Posterior cingulate gyrus (tissue), 11 donors: ENCODE measurements at places on chromosomes 3 and 15.

DNA sequence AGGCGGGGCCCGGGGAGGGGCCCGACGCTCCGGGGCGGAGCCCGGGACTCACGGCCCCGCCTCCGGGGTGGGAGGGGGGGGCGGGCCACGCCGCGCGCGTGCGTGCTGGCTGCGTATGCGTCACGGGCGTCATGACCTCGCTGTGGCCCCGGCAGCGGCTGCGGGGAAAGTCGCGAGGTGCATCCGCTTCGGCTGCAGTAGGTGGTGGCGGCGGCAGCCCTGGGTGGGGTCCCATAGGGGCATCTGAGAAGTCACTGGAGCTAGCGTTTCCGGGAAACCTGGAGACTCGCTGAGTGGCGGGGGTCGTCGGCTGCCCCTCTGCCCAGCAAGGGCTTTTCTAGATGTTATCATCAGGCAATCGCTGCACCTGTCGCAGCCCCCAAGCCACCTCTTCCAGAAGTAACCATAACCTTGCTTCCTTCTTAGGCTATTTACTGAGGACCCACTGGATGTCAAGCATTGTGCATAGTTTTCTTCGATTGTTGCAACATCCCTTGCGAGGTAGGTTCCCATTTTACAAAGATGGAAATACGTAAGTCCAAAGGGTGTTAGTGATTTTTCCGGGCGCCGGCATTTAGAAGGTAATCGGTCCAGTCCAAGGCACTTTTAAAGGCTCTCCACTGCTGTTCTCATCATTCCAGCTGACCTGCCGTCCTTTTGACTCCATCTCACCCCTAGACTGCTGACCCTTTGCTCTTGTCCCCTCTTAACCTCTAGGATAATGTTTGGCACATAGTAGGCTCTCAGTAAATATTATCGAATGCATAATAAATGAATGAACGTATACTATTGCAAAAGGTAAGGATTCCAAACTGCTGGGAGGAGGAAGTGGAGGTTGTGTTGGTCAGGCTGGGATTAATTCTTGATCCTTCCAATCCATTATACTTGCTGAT, at the start of gene GDPGP1:
Gene GDPGP1 (plus strand): TSS at position 114 of the 893 bp plus-strand sequence. CDS start 6,700 bp downstream, outside the sequence.
- DNase-seq: no peak

DNA sequence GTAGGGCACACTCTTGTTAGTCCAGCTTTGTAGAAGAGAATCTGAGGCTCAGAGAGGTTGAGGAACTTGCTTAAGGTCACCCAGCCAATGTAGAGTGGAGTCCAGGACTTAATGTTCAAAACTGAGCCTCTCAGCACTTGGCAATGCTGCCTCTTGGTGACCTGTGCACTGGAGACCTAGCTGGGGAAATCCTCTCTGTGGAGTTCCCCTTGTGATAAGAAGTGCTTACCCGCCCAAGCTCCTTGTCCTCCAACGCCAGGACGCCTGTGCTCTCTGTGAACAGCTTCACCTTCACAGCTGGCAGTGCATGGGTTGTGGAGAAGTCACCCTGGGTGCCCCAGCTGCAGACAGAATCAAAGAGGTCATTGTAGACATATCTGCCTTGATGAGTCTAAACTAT, 219.1 kb upstream of the FEZF2 start:
- no peak for DNase-seq

- DNase-seq: no peak
Observed at GRCh38 chr15:64285150-64285549, 70.8 kb downstream of the CSNK1G1 start.

- no peak for DNase-seq
Observed at GRCh38 chr3:36591959-36592358, 172.4 kb downstream of the DCLK3 start.

- DNase-seq: no peak
Observed at GRCh38 chr3:4752201-4753072, 226.8 kb upstream of the BHLHE40 start.

GRCh38 chr3:108838436-108838835, 15.8 kb downstream of the TRAT1 start:
- no peak for DNase-seq

- DNase-seq: no peak
Observed at GRCh38 chr15:22874256-22874655, 35.8 kb downstream of the NIPA2 start.

DNA sequence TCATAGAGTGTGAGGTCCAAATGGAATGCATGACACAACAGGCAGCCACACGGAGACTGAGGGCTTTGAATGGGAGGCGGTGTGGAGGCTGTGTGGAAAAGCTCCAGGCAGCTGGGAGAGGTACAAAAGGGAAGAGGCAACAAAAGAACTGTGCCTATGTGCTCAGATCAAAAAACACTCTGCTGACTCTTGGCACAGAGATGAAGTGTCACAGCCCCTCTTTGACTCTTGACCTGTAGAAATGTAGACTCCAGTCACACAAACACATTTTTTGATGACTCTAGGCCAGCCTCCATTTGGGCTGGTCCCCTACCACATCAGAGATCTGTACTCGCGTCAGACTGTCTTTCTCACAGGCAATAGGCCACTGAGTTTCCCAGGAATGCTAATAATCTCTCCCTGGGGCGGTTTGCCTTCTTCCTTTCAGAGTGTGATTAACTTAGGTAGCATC, 456.0 kb downstream of the TUSC7 start:
- no peak for DNase-seq

GRCh38 chr15:52117549-52117948, 5.0 kb upstream of the BCL2L10 start:
- no peak for DNase-seq

- DNase-seq: no peak
Observed at GRCh38 chr15:96349857-96350720, 19.6 kb downstream of the NR2F2 start.

DNA sequence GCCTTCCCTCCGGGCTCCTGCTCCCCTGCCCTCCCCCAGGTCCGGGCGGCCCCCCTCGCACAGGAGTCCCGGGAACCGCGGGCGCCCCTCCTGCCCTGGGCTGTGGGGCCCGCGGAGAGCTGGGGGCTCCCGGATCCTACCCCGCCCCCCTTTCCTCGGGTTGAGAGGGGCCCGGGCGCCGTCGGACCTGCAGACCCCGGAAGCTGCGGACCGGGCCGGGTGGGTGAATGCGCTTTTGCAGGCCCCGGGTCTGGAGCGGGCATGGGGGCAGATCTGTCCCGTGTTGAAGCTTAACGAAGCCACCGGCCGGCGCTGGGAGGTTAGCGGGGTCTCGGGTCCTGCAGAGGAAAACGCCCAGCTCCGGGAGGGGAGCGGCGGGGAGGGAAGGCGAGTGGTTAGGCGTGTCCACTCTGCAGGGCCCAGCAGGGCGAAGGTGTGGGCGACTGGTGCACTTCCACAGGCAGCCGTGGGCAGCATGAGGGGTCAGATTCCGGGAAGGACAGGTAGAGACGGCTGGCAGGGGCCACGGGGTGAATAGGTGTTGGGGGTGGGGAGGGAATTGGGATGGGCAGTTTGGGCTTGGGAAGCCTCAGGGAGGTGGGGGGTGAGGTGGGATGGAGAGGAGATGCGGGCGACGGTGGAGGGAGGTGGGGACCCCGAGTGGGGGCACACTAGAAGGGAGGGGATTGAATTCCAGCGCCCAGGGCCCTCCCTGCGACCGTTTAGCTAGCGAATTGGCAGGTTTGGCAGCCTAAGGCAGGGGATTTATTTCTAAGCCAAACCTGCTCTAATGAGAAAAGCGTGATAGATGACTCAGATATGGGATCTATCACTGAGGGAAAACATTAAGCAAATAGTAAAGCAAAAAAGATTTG, 635 bp downstream of the CD276 start:
- DNase-seq: no peak

GRCh38 chr15:47326410-47327333, 390.6 kb upstream of the SEMA6D start:
- DNase-seq: no peak

GRCh38 chr3:140394488-140395133, 283.3 kb upstream of the TRIM42 start:
- DNase-seq: no peak
